ENCODE measurements at places on chromosomes 3 and 15.

- no peak for DNase-seq
Observed at GRCh38 chr15:100131321-100132224, 210.2 kb downstream of the ADAMTS17 start.

- no peak for DNase-seq
Observed at GRCh38 chr15:72365844-72366243, 10.0 kb downstream of the HEXA start.

DNA sequence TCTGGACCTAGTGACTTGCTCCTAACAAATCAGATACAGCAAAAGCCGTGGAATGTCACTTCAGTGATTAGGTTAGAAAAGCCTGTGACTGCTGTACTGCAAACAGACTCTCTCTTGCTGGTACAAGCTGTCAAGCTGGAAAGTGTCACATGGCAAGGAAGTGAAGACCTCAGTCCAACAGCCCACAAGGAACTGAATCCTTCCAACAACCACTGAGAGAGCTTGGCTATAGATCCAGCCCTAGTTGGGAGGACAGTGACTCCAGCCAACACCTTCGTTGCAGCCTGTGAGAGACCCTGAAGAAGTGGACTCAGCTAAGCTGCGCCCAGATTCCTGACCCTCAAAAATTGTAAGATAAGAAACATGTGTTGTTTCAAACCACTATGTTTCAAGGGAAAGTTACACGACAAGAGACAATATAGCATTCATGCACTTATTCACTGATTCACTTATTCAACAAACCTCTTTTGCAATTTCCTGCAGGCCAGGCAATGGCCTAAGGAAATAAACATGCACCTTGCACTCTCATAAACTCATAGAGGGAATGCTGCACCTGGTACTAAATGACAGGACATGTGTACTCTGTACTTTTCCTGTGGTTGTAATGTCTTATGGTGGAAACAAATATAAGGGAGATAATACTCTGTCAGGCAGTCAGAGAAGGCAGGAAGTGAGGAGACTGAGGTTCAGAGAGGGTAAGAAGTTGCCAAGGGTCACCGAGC lies 142.9 kb downstream of the CADPS start:
- no peak for DNase-seq

DNA sequence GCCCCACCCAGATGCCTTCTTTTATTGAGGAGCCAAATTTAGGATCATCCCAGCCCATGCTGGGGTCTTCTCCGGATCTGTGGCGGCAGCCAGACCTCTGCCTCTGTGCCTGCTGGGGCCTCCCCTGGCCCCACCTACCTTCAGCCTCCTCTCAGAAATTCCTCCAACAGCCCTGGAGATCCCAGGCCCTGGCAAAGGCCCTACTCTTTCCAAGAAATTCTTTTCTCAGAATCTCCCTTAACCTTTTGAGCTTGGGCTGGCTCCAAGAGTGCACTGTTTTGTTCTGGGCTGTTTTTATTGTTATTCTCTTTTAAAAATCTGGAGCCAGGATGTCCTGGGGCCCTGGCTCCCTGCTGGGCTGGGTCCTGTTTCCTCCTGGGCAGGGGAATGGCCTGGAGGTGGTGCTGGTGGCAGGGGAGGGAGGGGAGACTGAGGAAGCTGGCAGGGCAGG lies 57.8 kb downstream of the GRIP2 start:
- no peak for DNase-seq

GRCh38 chr15:62393196-62393595 lies 228.1 kb upstream of the C2CD4B start:
- no peak for DNase-seq

- no peak for DNase-seq
Observed at GRCh38 chr3:40911928-40912327, 287.4 kb upstream of the CTNNB1 start.

GRCh38 chr3:40871394-40871793 lies 327.9 kb upstream of the CTNNB1 start:
- no peak for DNase-seq

- DNase-seq = no peak
Observed at GRCh38 chr15:66065325-66065724, 188.2 kb downstream of the MEGF11 start.

- DNase-seq = no peak
Observed at GRCh38 chr3:3107858-3108257, 2.3 kb downstream of the IL5RA start.

- DNase-seq = no peak
Observed at GRCh38 chr3:37825744-37826400, 35.8 kb upstream of the CTDSPL start.

All from activated CD4-positive, alpha-beta T cell treated with anti-CD3 and anti-CD28 coated beads, Interleukin-2, amount 50 U/mL, for 4 hours (primary cell).